ENCODE measurements at places on chromosomes 7 and 10. TPM values are rescaled to one million over a fixed set of nuclear protein-coding genes. Genes with fewer than 3 reads are reported as not detected.

- DNase-seq: peak; percentile 67
These were observed 24.7 kb upstream of the AMZ1 start for GRCh38 chr7:2663121-2663886.

- peak; percentile 79 for DNase-seq
These were observed 16.7 kb upstream of the CLIP2 start for GRCh38 chr7:74272305-74273038.

- no peak for DNase-seq
These were observed 27.8 kb downstream of the DENND10 start for GRCh38 chr10:119131512-119132240.

DNA sequence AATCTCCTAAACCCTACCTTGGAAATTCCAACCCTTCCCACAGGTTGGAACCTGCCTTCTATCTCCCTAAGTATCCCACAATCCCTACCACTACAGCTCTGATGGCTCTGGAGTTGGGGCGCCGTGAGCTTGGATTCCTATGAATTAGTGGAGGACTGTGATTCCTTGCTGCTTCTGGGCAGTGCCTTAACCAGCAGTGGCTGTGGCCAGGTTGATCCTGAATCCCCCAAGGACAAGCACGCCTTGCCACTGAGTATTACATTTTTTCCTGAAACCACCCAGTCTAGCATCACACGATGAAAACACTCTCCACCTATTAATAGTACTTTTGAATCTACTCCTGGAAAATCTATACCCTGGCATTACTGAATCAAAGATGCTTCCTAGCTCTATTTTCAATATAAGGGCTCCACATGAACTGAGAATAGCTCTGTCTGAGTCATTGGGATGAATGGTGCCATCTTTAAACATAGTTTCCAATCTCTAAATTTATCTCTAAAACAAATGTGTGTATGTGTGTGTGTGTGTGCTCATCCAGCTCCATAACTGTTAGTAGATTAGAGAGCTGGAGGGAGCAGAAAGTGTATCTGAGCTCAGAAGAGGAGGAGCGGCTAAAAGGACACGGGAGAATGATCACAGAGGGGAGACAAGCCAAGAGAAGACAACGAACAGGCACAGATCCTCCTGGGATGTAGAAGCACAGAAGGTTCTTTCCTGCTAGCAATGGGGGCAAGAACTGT is 11.9 kb upstream of the INPP5F start:
- DNase-seq: no peak

GRCh38 chr10:22268503-22268902 is 47.7 kb upstream of the COMMD3 start:
- DNase-seq: no peak

GRCh38 chr10:128877936-128878335 is 589.1 kb upstream of the MGMT start:
- DNase-seq: no peak

GRCh38 chr7:150503581-150503980 is 11.1 kb upstream of the GIMAP7 start:
- DNase-seq: no peak

DNA sequence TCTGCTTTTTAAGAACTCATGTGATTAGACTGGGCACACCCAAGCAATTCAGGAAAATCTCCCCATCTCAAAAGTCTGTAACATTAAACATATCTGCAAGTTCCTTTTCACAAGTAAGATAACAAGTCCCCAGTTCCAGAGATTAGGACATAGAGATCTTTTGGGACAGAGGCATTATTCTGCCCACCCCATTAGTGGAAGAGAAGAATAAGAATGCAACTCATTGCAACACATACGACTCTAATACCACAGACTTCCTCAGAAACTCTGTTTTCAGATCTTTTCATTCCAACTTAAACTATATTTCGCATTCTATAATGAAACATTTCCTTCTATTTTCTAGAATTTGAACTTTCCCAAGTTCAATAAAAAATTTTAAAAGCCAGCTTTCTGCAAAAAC is 137.7 kb downstream of the SEMA3C start:
- DNase-seq: no peak

DNA sequence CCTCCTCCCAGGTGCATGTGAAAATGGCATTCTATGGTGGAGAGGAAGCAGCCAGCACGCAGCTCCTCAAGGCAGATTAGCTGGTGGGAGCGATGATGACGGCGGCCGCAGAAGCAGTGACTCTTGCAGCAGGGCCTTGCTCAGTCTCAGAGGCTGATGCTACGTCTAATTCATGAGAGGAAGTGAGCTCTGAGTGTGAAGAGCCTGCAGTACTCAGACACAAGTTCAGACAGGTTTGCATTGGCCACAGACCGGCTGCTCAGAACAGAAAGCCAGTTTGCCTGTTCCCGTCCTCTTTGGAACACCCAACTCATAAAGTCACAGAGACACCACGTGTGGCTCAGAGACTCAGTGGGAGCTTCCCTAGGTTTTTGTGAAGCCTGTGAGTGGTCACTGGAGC is 136.5 kb downstream of the ADARB2 start:
- no peak for DNase-seq

DNA sequence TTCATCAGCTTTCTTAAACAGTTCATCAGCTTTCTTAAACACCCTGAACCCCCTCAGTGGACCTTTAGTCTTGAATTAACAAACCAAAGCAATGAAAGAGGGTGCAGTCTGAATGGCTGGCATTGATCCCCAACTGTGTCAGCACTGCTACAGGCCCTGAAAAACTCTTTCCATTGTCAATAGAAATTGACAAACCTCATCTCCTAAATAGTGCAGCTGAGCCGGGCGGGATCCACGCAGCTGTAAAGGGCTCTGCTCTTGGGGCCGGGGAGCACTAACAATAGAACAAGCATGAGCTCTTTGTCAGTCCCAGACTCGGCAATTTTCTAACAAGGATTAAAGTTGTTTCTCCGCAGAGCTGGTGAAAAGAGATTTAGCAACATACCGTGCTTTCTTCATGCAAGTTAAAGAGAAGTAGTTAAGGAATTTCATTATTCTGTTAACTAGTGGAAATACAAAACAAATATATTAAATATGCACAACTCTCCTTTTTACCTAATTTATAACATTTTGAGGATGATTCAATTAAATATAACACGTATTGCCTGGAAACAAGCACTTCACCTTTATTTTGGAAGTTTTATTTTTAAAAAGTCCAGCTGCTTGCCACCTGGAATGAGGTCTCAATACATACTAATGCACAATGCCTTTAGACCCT is 24.7 kb upstream of the FEZF1 start:
- DNase-seq: no peak

DNA sequence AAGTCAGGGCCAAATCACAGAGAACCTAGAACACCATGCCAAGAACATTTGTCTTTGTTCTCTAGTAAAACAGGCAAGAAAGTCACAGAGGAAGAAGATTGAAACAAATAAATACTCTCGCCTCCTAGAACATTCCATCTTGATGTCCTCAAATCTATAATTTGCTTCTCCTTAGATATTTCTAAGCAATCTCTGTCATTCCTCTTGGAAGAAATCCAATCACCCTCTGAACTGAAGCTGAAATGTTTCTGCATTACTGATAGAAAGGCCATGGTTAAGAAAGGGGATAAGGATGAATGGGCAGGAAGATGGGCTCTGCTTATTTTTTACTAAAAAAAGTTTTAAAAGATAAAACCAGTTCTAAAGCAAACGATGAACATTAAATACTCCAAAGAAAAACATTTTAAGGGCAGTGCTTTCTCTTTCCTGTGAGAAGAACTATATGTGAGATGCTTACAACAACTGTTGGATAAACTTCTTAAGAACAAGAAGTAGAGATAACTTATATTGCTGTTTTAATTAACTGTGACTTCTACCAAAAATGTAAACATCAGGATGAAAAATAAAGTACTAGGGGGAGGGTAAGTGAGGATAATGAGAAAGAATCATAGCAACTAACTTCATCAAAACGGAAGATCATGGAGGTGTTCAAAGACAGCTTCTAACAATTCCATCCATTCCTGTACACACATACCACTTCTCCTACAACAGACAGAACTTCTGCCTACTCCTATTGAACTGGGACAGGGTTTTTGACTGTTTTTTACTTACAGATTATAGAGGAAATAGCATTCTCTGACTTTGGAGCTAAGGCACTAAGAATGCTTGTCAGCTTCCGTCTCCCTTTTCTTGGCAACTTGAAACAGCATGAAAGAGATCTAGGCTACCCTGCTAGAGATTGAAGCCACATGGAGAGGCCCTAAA is 153.0 kb upstream of the LRRTM3 start:
- DNase-seq: no peak

DNA sequence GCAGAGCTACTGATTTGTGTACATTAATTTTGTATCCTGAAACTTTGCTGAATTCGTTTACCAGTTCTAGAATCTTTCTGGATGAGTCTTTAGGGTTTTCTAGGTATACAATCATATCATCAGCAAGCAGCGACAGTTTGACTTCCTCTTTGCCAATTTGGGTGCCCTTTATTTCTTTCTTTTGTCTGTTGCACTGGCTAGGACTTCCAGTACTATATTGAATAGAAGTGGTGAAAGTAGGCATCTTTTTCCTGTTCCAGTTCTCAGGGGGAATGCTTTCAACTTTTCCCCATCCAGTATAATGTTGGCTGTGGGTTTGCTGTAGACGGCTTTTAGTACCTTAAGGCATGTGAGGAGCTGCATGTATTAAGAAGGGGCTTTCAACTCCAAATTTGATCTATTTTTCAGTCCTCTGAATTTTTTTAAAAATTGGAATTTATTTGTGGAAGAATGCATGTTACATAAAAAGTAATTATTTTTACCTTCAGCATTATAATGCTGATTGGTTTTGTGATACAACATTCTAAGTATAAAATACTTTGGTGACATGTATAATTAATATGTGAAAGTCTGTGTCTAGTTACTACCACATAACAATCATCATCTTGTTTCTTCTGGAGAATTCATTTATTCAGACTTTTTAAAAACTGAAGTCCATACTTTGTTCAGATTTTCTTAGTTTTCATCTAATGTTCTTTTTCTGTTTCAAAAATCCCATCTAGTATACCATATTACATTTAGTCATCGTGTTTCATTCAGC is 49.6 kb downstream of the CPED1 start:
- DNase-seq: no peak

DNA sequence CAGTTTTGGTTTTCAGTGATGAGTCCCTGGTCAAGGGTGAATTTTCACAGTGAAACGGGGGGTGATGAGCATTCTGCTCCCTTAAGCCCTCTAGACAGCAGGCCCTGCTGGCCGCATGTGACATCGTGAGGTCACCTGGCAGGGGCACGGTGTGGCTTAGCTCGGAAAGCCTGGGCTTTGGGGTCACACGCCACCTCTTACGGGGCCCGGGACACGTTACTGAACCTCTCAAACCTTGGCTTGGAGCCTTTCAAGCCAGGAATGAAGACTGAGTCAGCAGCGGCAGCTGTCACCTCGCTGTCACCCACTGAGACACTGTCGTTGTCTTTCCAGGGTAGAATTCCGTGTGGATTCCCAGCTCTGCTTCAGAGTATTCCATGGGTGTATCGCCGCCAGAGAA is 4.1 kb downstream of the GET4 start:
- DNase-seq: peak; percentile 58

- no peak for DNase-seq
These were observed 1196.8 kb upstream of the PHF14 start for GRCh38 chr7:9776900-9777299.

DNA sequence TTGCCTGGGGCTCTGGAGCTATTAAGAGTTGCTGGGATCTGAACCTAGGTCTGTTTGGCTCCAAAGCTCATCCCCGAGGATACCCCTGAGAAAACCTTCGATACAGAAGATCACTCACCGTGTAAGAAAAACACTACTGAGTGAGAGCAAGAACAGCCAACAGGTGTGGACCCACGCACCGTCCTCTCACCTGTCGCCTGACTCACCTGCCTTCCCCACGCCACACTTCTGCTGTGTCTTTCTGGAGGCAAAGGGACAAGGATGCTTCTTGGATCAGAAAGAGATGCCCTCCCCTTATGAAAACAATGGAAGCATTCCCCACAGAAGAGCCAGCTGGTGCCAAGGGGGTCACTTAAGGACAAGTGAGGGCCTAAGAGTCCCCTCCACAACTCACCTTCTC is 46.7 kb downstream of the COL13A1 start:
- DNase-seq: no peak

- DNase-seq: no peak
These were observed 165.2 kb downstream of the GPR158 start for GRCh38 chr10:25339966-25340365.

DNA sequence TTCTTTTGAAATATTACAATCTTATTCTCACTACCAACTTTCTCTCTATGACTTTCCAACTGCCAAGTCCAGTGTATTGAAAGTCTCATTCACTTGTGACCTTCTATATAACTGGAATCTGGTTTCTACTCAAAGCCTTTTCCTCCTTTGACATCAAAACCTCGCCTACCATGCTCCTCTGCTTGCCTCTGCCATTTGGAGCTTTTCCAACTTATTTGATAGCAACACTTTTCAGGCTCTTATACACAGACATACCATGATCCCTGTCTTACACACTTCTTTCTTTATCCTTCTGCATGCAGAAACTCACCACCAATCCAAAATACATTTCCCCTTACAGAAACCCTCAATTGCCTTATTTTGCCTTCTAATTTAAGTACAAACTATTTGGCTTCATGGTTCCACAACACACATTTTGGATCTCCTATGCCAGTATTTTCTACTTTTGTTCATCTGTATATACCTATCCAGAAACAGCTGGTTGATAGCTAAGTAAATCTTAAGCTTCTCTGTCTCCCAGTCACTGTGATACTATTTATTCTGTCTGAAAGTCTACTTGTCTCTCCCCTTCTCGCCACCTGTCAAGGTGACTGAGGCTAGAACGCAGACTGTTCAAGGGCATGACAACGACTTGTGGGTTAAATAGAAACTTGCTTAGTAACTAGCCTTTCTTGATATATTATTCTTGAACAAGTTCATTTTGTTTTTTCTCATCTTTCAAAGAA is 22.4 kb downstream of the GNG11 start:
- DNase-seq: no peak

RAPGEF5 gene
- total RNA-seq: 21.7 TPM

SORCS3 gene
- total RNA-seq: not detected

LAMB1 gene
- total RNA-seq: 42.1 TPM

C10orf90 gene
- total RNA-seq: not detected

GIMAP2 gene
- 8.2 TPM for total RNA-seq

NPFFR1 gene
- total RNA-seq: not detected
